Stimulated activated CD8-positive, alpha-beta memory T cell treated with anti-CD3 and anti-CD28 coated beads, Interleukin-15, amount 100 ng/mL, for 24 hours (primary cell): ENCODE measurements at places on chromosomes 5 and 9.

DNA sequence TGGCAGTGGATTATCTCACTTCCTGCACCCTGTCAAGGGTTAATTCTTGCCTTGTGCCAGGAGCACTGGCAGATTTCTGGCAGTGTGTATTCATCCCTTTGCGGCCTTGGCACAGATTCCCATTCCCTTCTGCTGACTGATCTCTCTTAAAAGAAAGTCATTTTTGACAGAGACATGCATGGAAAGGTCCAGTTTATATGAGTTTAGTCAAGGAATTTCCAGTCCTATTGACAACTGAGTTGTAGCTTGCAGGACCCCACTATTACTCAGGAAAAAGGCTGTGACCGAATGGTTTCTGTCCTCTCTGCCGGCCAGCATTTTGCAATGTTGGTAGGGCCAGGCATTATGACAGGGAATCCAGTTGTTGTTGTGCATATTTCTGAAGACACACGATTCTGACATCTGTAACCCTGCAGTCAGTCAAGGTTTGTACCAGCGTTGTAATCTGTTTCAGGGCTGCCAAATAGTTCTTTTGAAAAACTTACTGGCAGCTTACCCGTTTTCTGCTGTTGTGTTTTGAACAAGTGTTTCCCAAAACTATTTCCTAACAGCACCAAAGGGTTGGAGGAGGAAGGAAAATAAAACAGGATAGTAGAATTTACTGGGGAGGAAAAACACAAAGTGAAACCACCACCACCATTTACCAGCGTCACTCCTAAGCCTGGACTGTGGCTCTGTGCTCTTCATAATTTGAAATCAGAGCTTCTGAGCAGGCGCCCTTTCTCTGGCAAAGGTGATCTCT lies 243.4 kb upstream of the KLF4 start:
- no peak for DNase-seq

DNA sequence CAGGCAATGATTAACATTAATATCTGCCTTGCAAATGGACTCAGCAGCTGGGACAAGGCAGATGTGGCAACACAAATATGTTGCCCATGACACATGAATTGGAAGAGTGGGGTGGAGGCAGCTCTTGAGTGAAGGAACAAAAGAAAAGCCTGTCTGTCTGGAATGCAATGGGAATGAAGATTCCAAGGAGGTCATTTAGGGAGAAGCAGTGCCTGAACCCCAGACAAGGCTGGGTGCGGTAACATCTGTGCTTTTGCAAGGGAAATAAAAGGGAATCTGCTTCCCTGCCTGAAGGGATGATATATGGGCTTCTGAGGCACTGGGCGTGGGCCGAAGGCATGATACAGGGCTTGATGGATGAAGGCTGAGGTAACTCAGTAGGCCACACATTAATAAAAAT lies 94.1 kb upstream of the TRIM32 start:
- DNase-seq: no peak

GRCh38 chr5:110727025-110727314 lies 499 bp upstream of the TMEM232 start:
- DNase-seq: no peak

DNA sequence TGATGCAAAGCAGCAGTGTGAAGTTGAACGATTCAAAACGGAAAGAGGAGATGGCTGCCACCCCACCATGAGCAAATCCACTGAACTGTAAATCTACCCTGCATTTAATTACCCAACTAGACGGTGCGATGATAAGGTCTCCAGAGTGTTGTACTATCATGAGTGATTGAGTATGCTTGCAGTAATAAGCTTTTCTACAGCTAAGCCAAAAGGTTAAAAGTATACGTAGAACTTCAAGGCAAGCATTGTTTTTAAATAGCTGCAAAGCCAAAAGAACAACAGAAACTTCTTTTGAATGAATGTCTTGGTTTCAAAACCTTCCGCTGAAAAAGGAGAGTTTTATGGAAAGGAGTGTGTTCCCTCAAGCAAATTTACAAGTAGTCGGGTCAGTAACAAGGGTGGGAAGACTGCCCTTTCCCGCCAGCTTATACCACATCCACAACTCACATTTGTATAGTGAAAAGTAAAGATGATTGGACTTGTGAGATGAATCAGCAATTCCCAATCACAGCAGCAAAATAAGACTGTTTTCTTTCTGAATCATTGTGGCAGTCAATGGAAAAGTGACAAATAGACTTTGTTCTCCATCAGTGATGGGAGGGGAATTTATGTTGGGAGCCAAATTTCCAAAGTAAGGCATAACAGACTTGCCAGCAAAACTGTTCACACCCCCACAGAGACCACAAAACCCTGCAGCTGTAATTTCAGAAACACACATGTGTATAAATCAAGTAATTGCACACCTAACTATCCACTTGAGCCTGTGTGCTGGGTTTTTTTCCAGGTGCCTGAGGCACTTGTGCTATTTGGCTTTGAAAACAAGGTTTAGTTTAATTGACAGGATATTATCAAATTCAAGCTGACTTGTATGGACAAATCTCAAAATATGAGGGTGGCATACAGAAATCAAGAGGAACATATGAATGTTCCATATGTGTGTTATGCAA lies 407.7 kb upstream of the GRAMD2B start:
- no peak for DNase-seq

- no peak for DNase-seq
Observed at GRCh38 chr9:133601746-133602145, 7.4 kb downstream of the FAM163B start.

- no peak for DNase-seq
Observed at GRCh38 chr9:125743682-125744428, 3.3 kb upstream of the PBX3 start.

DNA sequence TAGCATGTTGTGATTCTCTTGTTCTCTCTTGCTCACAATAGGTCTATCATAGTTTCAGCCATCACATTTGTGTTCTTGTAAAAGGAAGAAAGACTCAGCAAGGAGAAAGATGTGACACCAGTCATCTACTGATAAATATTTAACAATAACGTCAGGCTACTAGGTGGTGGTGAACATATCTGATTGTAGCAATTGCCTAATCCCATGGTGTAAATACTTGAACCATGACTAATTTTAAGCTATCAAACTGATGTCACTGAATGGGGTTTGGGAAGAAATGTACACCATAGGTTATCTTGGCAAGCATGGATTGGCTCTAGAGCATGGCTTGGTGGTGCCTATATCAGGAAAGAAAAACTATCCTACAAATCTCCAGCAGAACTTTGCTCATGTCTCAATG lies 16.6 kb downstream of the DMRTA1 start:
- DNase-seq: no peak

GRCh38 chr9:36913393-36914211 lies 120.5 kb downstream of the PAX5 start:
- no peak for DNase-seq

DNA sequence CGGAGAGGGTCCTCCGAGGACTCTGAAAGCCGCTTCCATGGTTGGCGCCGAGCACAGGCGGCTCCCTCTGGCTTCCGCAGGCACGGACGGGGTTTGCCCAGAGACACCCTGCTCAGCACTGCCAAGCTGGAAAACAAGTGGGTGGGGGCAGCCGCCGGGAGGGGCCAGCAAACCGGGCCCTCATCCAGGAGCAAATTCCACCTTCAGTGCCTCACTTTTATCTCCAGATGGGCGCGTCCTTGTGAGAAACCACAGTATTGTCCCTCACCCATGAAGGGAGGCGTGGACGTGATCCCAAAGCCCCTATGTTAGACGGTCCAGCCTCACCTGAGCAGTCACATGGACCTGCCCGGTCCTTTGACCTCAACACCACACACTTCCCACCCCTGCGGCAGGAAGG lies 29.0 kb downstream of the MED10 start:
- DNase-seq: no peak

- DNase-seq: no peak
Observed at GRCh38 chr5:34998058-34998789, 49.5 kb downstream of the AGXT2 start.

DNA sequence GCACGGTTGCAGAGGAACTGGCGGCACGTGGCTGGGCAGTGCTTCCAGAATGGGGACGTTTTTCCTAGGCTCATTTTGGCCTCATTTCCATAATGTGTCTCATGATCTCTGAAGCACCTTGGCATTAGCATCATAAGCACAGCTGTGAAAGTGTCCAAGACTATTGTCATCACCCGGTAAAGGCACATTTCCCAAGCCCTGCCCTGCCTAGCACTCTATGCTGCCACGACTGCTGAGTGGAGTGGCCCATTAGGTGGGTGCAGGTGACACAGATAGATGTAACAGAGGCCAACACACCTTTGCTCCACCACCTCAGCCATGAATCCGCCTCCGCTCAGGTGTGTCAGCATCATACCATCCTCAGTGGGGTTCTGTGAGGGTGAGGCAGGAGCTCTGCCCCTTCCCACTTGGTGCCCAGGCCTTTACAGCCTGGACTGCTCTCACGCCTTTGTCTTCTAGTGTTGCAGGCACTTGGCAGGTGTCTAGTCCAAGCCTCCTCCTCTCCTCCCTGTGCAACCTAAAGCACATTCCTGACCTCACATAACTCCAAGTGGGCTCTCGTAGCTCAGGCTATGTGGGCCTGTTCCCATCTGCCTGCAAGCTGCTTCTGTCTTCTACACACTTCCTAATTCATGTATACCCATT lies 213.0 kb downstream of the FSTL4 start:
- no peak for DNase-seq

- no peak for DNase-seq
Observed at GRCh38 chr5:54206580-54207229, 103.7 kb downstream of the ARL15 start.

DNA sequence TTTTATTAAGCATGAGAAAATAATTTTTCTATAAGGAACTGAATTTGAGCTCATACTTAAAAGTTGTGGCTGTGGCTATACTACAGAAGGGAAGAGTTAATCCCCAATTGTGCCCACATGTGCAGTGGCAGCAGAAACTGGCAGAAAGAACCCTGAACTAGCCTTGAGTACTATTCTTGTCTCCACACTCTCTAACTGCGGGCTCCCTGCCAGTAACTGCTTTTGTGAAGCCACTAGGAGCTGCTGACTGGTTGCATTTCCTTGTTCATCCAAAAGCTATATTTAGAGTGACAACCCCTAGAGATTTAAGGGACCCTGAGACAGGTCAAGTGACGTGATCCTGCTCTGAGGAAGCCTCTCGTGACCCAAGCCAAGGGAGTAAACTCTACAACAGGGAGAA lies 238.6 kb downstream of the ELAVL2 start:
- DNase-seq: no peak

DNA sequence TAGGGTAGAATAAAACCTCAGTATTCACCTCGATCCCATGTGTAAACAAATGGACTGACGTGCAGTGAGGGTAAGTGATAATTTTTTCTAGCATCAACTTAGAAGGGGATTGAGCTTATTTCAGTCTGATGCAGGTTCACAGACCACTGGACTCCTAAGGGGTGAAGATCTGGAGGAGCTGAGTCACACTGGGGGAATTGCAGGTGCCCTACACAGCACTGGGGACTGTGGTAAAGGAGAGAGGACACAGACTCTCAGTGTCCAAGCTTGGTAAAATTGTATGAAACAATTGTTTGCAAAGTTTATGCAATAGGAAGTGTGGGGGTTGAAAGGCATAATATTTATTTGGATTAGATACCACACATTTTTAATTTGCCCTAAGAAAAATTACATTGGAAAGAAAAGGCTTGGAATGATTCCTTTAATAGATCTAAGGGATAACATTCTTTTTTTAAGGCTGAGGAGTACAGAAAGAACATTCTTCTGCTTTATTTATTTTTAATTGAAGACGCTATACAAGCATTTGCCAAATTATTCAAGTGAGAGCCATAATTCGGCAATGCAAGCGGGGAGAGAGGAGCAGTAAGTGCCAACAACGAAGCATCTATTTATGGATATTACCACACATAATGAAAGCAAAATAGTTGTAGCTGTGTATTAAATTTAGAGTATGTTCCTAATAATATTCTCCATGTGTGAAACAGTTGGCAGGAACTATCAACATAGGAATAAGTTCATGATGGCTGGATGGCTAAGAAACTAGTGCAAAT lies 766.9 kb upstream of the ADAMTS16 start:
- DNase-seq: no peak

DNA sequence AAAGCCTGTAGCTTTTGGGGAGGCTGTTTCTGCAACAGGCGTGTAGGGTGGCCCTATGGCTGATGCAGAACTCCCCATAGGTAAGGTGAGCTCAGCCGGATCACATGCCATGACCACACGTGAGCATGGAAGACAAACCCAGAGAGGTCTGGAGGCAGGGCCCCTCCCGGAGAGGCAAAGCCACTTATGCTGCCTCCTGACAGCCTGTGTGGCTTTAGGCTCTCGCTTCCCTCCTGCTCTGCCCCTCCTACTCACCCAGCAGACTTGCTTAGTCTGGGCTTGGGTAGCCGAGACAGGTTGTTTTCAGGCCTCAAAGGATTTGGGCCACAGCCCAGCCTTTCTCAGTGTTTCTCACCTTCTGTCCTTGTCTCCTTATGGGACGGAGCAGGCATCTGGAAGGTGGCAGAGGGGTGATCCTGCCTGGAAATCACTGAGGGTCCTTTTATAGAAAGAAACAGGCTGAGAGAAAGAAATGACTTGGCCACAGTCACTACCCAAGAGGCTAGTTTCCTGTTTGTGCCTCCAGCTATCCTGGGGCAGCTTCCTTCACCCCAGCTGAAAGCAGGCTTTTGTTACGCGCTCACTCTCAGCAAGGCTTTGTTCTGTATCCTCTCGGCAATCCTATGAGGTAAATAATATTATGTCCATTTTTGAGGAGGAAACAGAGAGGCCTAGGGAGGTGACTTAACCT lies 89.9 kb downstream of the DAB2IP start:
- no peak for DNase-seq

DNA sequence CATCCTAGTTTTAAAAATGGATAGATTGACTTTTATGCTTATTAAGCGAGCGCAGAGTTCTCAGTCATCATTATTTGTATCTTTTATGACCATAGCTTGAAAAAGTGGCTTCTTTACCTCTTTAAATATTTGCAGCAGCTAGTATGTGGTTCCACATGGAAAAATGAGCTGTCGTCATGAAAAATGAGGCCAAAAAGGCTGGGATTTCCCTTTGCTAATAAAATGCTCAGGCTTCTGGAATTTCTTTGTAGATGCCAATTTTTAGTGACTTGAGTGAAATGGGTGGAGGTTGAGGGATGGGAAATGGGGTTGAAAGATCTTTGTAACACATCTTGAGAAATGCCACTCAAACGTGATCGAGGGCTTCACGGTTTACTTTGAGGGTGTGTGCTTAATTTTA lies 35.2 kb downstream of the RAI14 start:
- DNase-seq: no peak

DNA sequence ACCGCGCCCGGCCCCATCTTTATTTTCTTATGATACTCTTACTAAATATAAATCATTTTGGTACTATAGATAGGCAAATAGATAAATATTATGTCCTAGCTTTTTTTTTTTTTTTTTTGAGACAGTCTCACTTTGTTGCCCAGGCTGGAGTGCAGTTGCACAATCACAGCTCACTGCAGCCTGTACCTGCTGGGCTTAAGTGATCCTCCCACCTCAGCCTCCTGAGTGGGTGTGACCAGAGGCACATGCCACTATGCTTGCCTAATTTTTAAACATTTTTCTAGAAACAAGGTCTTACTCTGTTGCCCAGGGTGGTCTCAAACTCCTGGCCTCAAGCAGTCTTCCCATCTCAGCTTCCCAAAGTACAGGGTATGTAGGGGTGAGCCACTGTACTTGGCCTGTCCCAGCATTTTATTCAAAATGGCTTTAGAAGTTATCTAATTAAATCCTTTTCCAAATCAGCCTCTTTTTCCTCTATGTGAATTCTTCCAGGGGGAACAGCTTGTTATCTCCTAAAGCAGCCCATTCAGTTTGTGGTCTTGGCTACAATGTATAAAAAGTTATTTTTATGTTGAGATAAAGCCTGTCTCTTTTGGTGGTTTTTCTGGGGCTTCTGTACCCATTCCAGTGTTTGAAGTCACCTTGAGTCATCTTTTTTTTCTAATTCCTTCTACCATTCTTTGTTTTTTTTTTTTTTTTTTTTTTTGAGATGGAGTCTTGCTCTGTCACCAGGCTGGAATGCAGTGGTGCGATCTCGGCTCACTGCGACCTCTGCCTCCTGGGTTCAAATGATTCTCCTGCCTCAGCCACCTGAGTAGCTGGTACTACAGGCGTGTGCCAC lies 12.1 kb downstream of the MELK start:
- DNase-seq: no peak
